Activated CD8-positive, alpha-beta memory T cell treated with anti-CD3 and anti-CD28 coated beads, Interleukin-2, amount 10 ng/mL, durations not matched to agents 7 days and 5 days (primary cell): ENCODE measurements at places on chromosomes 5 and 9.

DNA sequence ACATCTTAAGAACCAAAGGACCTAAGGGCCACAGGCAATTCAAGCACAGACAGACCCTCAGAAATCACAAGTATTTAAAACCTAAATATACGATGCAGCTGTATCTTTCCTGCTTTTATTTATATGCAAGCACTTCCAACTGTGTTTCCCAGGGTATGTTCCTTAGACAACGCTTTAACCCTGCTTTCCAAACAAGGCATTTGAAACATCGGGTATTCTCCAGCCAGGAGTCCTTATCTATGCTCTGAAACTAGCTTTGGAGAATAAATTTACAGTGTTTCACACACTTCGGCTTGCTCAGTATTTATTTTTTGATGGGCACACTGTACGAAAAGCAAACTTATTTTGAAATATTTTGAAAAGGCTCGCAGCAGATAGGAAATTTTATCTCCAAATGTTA is 13.5 kb downstream of the NR6A1 start:
- DNase-seq, result no peak

- DNase-seq, result no peak
These were observed 119.4 kb downstream of the WNK2 start for GRCh38 chr9:93303258-93303771.

- no peak for DNase-seq
These were observed 176.5 kb downstream of the HSPA4 start for GRCh38 chr5:133228316-133228715.

DNA sequence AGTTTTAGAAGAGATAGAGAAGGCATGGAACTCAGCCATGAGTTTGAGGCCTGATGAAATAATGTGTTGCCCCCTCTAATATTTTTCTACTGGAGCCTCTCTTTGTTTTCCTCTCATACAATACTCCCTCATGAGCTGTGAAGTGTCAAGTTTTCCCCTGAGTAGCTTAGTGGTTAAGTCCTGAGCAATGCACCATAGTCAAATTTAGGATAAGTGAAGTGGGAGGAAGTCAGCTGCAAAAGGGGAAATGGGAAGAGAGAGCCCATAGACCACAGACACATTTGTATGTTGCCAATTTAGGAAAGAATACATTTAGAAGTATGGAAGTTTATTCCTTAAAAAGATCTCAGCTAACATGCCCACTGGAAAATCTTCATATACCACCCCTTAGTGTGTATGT is 171.5 kb upstream of the NREP start:
- no peak for DNase-seq

DNA sequence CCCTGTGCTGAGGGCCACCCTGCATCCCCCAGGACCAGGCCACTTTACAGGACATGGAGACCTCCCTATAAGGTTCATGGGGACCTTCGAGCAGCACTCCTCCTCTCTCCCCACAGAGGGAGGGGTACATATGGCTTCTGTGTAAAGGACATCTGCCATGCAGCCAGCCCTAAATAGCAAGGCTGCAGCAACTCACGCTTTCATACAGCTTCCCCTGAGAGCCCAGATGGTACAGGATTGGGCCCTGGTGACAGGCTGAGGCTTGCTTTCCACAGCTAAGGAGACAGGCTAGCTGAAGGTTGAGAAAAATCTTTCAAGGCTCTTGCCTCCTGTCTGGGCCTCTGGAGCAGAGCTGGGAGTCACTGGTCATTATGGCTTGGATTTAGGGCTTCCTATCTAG is 147.0 kb upstream of the ZNF366 start:
- DNase-seq, result no peak

- DNase-seq, result no peak
These were observed 159.5 kb upstream of the SLC28A3 start for GRCh38 chr9:84499969-84500582.
